ENCODE measurements at places on chromosomes 6 and 20. TPM values are rescaled to one million over a fixed set of nuclear protein-coding genes. Genes with fewer than 3 reads are reported as not detected.
A peak's percentile ranks its signal among the peaks of the same experiment; 100 is the strongest.

Gene YTHDF1
- total RNA-seq = 39.1 TPM

Gene TRIM27
- 53.5 TPM for total RNA-seq

Gene OR2H1
- total RNA-seq = not detected

Gene CDSN
- not detected for total RNA-seq

Gene FAM209B
- not detected for total RNA-seq

Gene HCK
- not detected for total RNA-seq

Gene ZMYND8
- total RNA-seq = 35.0 TPM

Gene RHAG
- total RNA-seq = not detected

Gene RNF39
- total RNA-seq = not detected

Gene SSTR4
- total RNA-seq = not detected

Gene HTR1B
- 0.57 TPM for total RNA-seq

Gene MYB
- 0.13 TPM for total RNA-seq

Gene TAF4
- 11.5 TPM for total RNA-seq

Gene MOG
- not detected for total RNA-seq

Gene PPP1R11
- 47.1 TPM for total RNA-seq

Gene TUBB2B
- total RNA-seq = 109 TPM

Gene GJA10
- total RNA-seq = not detected

DNA sequence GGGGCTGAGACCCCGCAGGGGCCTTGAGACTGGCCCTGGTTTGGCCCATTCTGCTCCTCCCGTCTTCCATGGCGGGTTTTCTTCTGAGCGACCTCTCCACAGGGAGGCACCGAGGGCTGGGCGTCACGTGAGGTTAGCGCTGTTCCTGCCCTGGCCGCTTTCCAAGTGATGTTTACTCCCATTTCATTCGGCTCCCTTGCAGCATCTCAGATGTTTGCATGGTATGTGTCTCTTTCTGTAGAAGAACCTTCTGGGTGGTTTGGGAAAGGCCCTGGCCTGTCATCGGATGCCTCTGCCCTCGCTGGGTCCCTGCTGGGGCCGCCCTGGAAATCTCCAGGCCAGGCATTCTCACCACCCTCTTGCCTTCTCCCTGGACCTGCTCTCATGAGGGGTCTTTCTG, 17.3 kb downstream of the RAMACL start:
- DNase-seq = no peak

DNA sequence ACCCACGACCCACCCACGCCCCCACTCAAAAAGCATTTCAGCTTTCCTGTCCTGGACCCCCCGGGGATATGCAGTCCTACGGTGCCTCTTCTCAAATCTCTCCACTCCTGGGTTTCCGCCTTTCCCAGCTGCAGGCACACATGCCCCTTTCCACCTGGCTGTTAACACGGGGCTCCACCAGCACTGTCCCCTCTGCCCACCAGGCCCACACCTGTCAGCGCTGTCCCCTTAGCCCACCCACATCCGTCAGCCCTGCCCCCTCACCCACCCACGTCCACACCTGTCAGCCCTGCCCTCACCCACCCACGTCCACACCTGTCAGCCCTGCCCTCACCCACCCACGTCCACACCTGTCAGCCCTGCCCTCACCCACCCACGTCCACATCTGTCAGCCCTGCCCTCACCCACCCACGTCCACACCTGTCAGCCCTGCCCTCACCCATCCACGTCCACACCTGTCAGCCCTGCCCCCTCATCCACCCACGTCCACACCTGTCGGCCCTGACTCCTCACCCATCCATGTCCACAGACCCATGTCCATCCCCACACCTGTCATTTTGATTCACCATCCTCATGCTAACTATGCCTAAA, 11.6 kb downstream of the RNASET2 start:
- DNase-seq = no peak

- no peak for DNase-seq
These were observed 142.0 kb downstream of the CEP57L1 start for GRCh38 chr6:109237077-109237985.

- DNase-seq = no peak
These were observed 192.3 kb downstream of the C6orf118 start for GRCh38 chr6:165117121-165117520.

GRCh38 chr6:34243131-34243771, 5.6 kb downstream of the SMIM29 start:
- DNase-seq = peak; percentile 38

GRCh38 chr20:40945754-40946450, 82.7 kb upstream of the TOP1 start:
- DNase-seq = no peak

- DNase-seq = no peak
These were observed 29.8 kb upstream of the CCN2 start for GRCh38 chr6:131980791-131981623.

DNA sequence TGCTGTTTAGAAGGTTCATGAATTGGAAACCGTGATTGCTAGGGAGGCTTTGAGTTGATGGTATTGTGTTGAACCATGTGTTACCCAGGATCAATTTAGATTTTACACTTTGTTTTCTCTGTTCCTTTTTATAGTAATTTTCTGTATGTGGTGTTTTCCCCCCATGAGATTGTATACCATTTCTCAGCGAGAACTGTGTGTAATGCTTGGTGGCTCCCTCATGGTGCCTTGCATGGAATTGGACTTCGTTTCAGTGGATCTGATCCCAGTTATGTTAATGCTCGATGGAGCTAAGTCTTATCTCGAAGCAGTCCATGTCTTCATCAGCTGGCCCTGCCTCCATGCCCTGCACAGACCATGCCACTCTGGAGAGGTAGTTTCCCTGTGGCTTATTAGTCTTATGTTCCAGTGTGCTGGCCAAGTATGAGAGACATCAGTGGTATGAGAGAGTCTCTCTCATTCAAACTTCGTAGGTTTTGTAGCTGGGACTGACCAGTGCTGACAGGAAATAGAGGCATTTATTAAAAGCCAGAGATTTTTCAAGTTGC, 18.7 kb downstream of the PTPN1 start:
- no peak for DNase-seq

- DNase-seq = no peak
These were observed 638 bp downstream of the BLCAP start for GRCh38 chr20:37526839-37527637.

DNA sequence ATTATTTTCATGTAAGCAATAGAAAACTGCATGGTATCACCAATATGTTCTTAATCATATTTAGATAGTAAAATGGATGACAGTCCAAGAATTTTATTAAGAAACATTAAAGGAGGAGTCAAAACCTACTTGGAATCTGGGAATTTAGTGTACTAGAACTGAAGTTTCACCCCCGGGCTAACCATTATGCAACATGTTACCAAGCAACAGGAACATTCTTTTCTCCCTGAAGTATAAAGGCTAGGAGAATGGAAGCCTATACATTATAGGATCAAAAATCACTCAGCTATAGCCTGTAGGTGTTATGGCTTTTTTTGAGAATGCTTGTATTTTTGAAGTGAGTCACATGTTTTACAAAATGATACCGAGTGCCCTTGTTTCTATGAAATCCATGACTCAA, 538.3 kb downstream of the GRIK2 start:
- no peak for DNase-seq

GRCh38 chr6:117907601-117908245, 659 bp downstream of the SLC35F1 start:
- DNase-seq = peak; percentile 79

- no peak for DNase-seq
These were observed 4.1 kb upstream of the BNIP5 start for GRCh38 chr6:36340618-36341454.

GRCh38 chr6:10411131-10411970, 3.5 kb downstream of the TFAP2A start:
- no peak for DNase-seq

DNA sequence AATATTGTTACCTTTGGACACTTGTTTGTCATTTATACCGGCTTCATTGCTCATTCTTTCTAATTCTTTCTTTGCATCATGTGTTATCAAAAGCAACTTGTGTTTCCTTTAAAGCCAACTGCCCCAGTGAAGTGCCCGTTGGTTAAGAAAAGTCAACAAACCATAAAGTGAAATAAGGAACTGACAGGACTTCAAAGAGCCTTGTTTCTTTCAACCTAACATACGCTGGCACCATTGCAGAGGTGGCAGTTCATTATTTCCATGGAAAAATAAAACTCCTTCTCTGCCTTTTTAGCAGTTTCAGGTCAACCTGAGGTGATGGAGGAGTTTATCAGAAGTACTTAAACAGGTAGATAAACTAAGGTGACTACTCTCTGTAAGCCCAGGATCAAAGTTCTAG, 28.8 kb downstream of the FERMT1 start:
- no peak for DNase-seq

- no peak for DNase-seq
These were observed 182.9 kb downstream of the MCHR2 start for GRCh38 chr6:99810942-99811620.

DNA sequence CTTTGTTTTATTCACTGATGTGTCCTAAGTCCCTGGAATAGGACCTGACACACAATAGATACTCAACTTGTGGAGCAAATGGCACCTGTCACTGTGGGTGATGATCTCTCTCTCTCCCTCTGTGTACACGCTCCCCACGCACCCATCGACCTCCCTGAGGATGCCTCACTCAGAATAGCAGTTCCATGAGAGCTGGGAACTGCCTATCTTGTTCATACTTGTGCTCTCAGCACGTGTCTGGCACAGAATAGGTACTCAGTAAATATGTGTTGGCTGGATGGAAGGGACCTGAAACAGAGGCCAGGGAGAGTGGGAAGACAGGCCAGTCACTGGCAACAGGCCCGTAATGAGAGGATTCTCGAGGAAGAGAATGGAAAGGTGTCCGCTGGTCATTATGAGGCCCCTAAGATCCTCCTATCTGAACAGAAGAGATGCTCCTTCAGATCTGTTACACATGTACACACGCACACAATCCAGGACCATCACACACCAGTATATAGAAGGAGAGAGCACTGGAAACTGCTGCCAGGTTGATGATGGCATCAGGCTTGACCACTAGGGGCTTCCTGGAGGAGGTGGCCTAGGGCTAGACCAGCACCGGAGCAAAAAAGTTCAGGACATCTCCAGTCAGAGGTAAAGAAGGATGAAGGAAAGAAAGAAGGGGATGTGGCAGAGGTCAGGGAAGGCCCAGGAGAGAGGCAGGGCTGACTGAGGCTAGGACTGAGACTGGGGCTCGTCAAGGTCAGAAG, 30.9 kb downstream of the VEGFA start:
- DNase-seq = no peak

DNA sequence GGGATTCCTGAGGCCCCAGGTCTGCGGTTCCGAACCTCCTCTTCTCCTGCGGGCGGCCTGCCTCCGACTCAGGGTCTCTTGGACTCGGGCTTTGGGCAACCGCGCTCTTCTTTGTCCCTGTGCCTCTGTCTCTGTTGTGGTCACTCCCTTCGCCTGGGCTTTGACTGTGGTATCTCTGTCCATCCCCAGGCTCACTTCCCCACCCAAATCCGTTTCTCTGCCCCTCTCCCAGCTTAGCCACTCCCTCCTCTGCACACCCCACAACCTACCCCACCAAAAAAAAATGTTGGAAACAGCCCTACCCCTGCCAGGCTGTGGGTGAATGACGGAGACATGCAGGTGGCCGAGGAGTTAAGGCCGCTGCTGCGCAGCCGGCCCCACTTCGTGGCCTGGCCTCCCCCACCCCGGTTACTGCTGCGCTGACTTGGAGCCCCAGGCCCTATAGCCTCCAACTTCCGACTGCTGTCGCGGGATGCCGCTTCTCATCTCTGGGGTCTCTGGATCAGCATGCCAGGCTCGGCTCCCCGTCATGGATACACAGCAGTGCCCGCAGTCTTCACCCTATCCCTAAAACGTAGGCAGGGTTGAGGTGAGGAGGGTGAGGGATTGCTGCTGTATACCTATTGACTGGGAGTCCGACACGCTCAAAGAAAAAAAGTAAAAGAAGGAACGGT, 2.7 kb upstream of the MAFB start:
- no peak for DNase-seq

- no peak for DNase-seq
These were observed 112.6 kb downstream of the CDC5L start for GRCh38 chr6:44500074-44500473.

- DNase-seq = peak; percentile 78
These were observed 45.1 kb downstream of the NOL4L start for GRCh38 chr20:32539817-32540675.

DNA sequence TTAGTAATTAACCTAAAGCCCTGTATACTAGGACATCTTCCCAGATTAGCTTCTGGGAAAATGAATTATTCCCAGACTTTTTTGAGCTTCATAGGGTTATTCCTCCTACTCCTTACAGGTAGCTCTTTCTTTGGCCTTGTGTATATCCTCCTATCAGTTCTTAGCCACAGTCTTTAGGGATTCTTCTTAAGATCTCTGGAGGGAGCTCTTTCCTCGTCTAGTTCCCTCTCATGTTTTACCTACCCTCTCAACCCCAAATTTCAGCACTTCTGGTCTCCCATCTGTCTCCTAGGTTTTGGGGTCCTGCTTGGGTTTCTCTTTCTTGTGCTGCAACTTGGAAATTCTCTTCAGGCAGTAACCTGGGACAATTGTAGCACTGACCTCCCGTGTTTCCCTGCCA, 46.4 kb upstream of the SLC35B3 start:
- DNase-seq = no peak

DNA sequence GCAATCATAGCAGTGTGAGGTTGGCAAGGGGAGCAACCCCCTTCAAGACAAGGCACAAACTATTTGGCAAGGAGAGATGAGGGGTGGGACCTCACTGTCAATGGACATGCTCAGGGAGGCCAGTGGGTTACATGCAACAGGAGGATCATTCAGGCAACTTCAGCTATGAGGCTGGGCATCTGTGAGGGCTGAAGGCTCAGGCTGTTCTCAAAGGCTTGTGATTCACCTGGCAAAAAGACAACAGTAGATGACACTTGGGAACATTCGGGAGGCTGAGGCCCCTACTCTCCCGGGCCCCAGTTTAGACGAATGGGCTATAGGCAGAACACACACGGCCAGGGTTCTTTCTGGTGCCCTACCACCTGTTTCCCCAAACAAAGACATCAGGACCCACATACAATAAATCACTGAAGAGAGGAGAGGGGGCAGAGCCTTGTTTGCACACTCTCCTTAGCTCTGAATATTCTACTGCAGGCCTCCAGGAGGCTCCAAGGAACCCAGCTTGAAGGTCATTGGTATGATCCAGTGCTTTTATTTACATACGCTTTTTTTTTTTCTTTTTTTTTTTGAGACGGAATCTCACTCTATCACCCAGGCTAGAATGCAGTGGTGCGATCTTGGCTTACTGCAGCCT, 7.9 kb downstream of the TUBB start:
- DNase-seq = no peak

DNA sequence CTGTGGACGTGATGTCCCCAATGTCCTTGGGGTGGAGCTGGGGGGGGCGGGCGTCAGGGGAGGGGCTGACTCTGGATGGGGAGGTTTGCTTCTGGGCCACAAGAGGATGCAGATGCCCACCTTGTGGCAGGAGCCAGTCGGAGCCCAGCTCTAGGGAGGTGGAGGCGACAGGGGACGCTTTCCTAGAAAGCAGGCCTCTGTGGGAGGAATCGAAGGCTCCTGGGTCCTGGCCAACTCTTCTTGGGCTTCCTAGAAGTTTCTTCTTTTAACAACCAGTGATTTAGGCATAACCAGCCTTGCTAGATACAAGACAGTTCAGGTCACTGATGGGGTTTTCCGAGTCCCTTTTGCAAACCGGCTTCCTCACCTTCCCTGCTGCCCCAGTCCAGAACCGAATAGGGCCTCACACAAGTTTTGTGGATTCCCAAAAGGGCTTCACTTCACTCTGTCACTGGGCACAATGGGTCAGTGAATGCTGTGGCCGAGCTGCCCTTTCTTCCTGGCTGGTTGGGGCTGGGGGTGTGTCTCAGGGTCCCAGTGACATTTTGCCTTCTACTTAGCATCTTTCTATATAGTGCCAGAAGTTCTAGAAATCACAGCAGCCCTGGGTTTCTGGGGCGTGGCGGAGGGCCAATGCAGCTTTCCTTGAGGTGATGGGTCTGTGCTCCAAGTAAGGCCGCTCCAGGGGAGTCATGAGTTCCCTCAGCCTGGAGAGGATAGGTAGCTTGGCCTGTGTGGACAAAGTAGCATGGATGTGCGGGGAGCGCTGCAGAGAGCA, 78.4 kb upstream of the FOXP4 start:
- DNase-seq = no peak

Data from chondrocyte (in vitro differentiated cells).